SJCRH30 (cell line): ENCODE measurements at places on chromosomes 1 and 21. TPM values are rescaled to one million over a fixed set of nuclear protein-coding genes. Genes with fewer than 3 reads are reported as not detected.
A peak's percentile ranks its signal among the peaks of the same experiment; 100 is the strongest.

GRCh38 chr1:39501666-39502065 lies 10.2 kb downstream of the BMP8A start:
- H3K27ac ChIP-seq, result no peak overlapping the region
- no peak for DNase-seq
- H3K36me3 ChIP-seq, result no peaks in the 10 kb centered on the region
- H3K4me1 ChIP-seq, result peaks cover 6% of the 10 kb centered on the region
- no peak overlapping the region for H3K4me3 ChIP-seq
- H3K27me3 ChIP-seq, result no peaks in the 10 kb centered on the region

Gene ERICH3
- not detected in 2 replicates for total RNA-seq

DNA sequence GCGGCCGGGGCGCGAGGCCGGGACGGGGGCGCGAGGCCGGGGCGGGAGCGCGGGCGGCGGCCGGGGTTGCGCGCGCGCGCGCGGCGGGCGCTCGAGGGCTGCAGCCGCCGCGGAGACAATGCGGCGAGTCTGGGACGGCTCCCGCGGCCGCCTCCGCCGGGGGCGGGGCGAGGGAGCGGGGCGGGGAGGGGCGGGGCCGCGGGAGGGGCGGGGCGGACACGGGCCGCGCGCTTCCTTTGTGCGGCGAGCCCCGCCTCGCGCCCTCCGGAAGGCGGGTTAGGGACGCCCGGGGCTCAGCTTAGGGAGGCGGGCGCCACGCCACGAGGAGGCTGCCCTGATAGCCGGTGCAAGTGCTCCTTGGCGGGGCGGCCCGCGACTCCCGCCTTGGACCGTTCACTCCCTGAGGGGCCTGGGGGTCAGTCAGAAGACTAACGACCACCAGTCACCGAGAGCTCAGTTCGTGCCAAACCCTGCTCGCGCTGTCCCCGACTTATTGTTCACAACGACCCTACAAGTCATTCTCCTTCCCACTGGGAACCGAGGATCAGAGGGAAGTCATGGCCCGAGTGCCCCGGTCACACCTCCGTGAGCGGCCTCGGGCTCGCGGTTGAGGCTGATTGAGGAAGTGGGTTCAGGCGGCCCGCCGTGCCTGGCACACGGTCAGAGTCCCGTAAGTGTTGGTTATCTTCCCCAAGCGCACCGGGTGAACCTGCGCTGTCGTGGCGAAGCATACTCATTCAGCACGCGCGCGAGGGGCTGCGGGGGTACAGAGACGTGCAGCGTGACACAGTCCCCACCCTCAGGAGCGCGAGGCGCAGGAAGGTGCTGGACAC lies 29.1 kb upstream of the A3GALT2 start:
- H3K36me3 ChIP-seq, result peaks cover 21% of the 10 kb centered on the region
- H3K27me3 ChIP-seq, result no peaks in the 10 kb centered on the region
- H3K4me3 ChIP-seq, result peak overlapping the region; percentile 72

DNA sequence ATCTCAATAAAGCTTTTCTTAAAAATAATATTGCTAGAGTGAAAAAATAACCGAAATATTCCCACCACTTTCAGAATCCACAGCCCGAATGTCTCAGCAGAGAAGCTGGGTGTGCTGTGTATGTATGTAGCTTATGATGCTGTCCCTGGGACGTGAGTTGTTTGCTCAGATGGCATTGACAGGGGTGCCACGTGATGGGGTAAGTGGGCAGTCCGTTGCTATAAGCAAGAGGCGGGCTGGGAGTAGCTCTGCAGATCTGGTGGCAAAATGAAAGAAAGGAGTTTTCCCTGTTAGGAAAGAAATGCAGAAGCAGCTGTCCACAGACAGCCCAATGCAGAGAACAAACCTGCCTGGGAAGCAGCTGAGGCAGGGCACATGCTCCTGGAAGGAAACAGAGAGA lies 3.8 kb upstream of the FAM20B start:
- no peaks in the 10 kb centered on the region for H3K27me3 ChIP-seq
- DNase-seq, result peak; percentile 81
- no peaks in the 10 kb centered on the region for H3K36me3 ChIP-seq
- peak overlapping the region; percentile 11; the same call in 1 of the 2 replicates for H3K4me3 ChIP-seq

- peak overlapping the region; percentile 97 for H3K27ac ChIP-seq
- H3K36me3 ChIP-seq, result no peaks in the 10 kb centered on the region
- peaks cover 61% of the 10 kb centered on the region for H3K4me1 ChIP-seq
- no peak for DNase-seq
- no peak overlapping the region for H3K4me3 ChIP-seq
These were observed 18.7 kb upstream of the POFUT2 start for GRCh38 chr21:45306453-45306831.

- H3K4me1 ChIP-seq, result no peaks in the 10 kb centered on the region
- no peak overlapping the region for H3K27ac ChIP-seq
- no peaks in the 10 kb centered on the region; the same call in 1 of the 2 replicates for H3K27me3 ChIP-seq
- no peaks in the 10 kb centered on the region for H3K36me3 ChIP-seq
These were observed 37.8 kb upstream of the C8B start for GRCh38 chr1:57003398-57004139.

DNA sequence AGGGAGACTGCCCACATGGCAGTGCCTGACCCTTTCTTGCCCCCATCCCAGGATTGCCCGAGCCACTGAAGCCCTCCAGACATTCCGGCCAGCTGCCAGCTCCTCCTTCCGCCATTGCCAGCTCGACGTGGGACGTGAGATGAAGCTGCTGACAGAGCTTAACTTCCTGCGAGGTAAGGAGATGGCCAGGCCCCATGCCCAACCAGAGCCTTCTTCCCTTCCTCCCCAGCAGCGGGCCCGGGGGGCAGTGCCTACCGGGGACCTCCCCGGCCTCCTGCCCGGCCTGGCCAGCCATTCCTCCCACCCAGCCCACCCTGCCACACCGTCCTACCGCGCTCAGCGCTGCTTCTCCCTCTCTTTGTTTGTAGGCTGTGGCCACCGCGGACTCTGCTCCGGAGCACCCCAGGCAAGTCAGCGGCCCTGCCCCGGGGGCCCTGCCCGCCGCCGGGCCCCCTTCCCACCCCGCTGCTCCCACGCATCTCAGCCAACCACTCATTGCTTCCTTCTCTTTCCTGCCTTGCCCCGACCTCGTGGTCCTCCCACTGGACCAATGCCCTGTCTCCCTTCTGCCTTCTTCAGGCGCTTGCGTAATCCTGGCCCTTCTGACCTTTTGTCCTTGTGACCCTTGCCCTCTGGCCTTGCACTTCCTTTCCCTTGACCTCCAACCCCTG lies 4.9 kb downstream of the TRIM46 start:
- no peaks in the 10 kb centered on the region for H3K27me3 ChIP-seq
- H3K27ac ChIP-seq, result no peak overlapping the region
- no peak for DNase-seq

GRCh38 chr1:119550381-119550780 lies 43.4 kb downstream of the HSD3B1 start:
- no peaks in the 10 kb centered on the region for H3K36me3 ChIP-seq
- no peak overlapping the region for H3K4me3 ChIP-seq
- H3K27ac ChIP-seq, result no peak overlapping the region
- DNase-seq, result no peak

- no peak overlapping the region for H3K27ac ChIP-seq
- no peak for DNase-seq
- no peaks in the 10 kb centered on the region for H3K36me3 ChIP-seq
- peaks cover 13% of the 10 kb centered on the region; the same call in 1 of the 2 replicates for H3K4me1 ChIP-seq
- no peaks in the 10 kb centered on the region for H3K27me3 ChIP-seq
- no peak overlapping the region for H3K4me3 ChIP-seq
These were observed 97.9 kb upstream of the ZNF648 start for GRCh38 chr1:182159443-182159842.

- H3K4me3 ChIP-seq, result no peak overlapping the region
- H3K27ac ChIP-seq, result no peak overlapping the region
- H3K27me3 ChIP-seq, result no peaks in the 10 kb centered on the region
- no peaks in the 10 kb centered on the region for H3K36me3 ChIP-seq
- no peaks in the 10 kb centered on the region for H3K4me1 ChIP-seq
These were observed 107.1 kb upstream of the PAXBP1 start for GRCh38 chr21:32878661-32879060.
